ENCODE measurements at places on chromosomes 6 and 20.

DNA sequence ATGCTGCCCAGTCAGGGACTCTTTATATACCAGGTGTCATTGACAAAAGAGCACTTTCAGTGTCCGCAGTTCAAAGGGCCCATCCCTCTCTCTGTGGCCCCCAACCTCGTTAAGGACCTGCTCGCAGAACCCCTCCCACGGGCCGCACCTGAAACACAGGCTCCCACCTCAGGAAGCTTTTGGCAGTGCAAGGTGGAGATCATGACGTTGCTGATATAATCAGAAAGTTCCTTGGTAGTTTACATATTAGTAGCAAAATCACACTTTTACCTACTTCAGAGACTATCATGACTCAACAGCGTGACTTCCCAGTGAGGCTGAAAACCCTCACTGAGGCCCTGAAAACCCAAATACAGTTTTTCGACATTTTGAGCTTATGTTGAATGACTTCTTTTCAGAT lies 4.1 kb downstream of the TTLL2 start:
- DNase-seq, result no peak

DNA sequence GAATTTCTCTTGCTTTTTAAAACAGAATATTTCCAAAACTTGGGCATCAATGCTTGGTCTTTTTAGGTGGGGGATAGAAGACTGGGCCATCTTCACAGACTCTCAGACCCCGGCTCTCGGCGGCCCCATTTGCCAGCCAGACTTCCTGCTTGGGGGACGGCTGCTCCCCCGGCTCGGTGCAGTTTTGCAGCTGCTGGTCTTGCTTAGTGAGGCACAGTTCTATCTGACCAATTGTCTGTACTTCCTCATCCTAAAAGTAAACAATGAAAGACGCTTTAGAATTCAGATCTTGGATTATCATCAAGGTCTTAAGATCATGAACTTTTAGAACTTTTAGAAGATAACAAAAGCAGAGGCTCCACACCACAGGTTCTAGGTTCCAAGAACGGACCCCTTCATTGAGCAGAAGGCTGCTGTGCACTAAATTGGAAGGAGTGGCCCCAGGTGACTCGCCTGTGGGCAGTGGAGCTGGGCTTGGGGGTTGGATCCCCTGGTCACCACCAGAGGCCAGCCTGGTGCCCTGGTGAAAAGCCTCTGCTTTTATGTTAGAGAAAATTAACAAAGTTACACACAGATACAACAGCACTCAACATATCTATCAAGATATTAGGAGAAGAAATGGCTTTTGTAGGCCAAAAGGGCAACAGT lies 26.7 kb downstream of the RNASET2 start:
- DNase-seq, result peak; percentile 48

DNA sequence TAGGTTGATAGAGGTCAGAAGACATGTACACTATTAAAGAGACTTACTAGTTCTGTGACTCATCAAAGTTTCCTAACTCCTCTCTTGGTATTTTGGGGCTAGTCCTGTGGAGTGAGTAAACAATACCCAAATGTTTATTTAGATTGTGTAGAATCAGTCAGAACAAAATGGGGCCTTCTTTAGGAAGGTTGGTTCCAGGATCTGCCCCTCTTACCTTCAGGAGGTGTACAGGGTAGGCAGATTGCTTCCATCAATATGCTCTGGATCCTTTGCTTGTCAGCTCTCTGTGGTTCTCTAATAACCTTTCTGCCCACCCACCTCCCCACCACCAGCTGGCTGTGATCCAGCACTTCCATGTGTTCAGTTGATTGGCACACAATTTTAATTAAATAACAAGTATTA lies 107.0 kb downstream of the POPDC3 start:
- no peak for DNase-seq

DNA sequence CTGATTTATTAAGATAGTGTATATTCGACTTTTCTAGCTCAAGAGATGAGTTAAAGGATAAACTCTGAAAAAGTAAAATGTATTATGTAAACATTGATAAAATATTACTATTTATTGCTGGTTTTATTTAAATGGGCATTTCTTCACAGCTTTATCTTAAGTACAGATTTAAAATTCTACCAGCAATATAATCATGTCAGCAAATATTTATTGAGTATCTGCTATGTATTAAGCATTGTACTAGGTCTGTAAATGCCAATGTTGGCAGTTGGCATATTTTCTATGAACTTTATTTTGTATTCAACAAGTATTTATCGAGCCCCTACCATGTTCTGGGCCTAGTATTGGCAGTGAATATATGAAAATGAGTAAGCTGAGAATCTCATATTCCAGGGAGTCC lies 231.0 kb downstream of the FARS2 start:
- DNase-seq, result no peak

DNA sequence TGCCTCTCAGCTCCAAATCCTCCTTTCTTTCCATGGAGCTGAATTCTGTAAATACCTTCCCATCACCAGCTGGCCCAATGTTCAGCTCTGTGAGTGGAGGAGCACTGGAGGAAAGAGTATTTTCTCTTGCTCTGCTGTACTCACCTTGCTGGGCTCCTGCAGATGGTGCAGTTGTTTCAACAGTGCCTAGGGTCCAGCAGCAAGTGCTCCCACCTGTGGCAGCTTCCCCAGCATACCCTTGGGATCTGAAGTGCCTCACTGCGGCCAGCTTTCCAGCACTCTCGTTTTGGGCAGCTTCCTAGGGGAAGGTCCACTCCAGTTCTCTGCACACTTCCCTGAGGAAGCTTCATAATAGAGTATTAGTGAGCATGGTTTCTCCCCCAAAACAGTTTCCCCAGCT lies 170.9 kb downstream of the ARHGAP18 start:
- DNase-seq, result no peak

DNA sequence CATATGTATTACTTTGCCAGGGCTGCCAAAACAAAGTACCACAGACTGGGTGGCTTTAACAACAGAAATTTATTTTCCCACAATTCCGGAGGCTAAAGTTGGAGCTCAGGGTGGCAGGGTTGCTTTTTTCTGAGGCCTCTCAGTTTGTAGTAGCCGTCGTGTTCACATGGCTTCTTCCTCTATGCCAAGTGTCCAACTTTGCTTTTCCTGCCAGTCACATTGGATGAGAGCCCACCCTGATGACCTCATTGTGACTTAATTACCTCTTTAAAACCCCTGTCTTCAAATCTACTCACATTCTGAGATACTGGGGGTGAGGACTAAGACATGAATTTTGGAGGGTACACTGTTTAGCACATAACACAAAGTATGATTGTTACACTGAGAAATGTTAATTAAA lies 9.9 kb upstream of the ECT2L start:
- DNase-seq, result no peak

DNA sequence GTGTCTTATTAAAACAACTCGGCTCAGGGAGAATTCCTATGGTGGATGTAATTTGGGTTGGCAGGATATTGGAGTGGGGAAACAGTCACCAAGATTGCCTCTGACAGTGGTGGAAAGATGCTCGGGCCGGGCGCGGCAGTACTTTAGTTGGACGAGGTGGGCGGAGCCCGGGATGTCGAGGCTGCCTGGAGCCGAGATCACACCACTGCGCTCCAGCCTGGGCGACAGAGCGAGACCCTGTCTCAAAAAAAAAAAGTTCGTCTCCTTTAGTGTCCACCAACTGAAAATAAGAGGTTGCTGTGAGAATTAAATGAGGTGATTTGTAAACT lies 621 bp downstream of the NOL7 start:
- DNase-seq, result peak; percentile 13

DNA sequence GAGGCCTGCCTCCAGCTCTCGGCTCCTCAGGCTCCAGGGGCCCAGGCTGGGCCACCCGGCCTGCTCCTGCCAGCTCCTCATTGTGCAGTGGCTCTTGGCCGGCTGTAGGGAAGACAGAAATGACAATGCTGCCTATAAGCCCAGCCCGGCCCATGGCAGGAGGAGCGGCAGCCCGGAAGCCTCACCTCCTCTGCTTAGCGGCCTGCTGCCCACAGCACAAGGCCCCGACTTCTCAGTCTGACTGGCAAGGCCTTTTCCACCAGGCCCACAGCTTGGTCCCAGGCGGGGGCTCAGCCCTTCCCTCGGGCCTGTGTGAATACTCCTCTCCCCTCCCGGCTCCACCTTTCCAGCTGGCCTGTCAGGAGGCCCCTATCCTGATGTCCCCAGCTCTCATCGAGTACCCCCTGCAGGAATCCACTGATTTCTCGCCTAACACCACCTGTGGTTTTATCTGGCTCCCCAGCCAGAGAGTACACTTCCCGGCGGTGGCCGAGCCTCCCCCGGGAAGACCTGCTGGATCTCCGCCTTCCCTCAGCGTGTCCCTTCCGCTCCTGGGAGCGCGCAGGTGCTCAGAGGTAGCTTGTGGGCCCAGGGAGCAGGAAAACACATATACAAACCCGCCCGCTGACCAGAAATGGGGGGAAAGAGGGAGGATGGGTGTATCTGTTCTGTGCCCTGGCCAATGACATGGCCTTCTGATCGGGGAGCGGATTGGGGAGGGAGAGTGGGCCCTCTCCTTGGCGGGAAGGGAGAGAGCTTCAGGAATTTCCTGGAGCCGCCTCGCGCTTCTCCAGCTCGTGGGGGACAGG lies 963 bp downstream of the DDRGK1 start:
- no peak for DNase-seq

GRCh38 chr6:80363501-80364122 lies 257.1 kb downstream of the BCKDHB start:
- no peak for DNase-seq

GRCh38 chr6:135128268-135128914 lies 52.7 kb upstream of the MYB start:
- no peak for DNase-seq

DNA sequence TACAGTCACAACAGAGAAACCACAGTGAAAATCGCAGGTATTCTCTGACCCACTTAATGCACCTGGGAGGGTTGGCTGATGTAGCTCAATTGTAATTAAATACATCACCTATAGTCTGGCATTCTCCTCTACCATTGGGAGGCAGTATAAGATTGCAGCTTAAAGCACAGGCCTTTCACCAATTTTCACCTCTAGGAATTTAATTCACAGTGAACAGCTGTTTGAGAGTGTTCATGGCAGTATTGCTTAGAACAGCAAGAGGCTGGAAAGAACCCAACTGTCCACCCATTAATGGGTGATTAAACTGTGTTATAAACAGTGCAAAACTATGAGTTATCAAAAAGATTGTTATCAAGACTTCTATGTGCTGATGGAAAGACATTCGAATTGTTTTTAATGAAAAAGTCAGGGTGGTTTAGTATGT lies 2.0 kb downstream of the EDEM2 start:
- peak; percentile 34 for DNase-seq

GRCh38 chr6:35794536-35795452 lies 2.3 kb downstream of the CLPS start:
- DNase-seq, result no peak

- no peak for DNase-seq
Observed at GRCh38 chr20:63773571-63774241, 34.1 kb downstream of the SLC2A4RG start.

DNA sequence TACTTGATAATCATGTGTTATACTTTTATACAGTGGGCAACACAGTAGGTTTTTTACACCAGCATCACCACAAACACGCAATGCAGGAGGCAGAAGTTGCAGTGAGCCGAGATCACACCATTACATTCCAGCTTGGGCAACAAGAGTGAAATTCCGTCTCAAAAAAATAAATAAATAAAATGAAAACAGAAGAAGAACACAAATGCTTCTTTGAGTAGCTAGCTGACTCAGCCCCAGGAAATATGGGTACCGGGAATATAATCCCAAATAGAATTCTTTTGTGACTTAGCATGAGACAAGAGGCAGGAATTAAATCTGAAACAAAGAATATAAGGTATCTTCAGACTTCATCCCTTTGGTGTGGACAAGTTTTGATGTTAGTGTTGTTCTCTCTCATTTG lies 164.2 kb upstream of the ATXN1 start:
- DNase-seq, result no peak
